ENCODE measurements at places on chromosomes 11 and 22. TPM values are rescaled to one million over a fixed set of nuclear protein-coding genes. Genes with fewer than 3 reads are reported as not detected.

DNA sequence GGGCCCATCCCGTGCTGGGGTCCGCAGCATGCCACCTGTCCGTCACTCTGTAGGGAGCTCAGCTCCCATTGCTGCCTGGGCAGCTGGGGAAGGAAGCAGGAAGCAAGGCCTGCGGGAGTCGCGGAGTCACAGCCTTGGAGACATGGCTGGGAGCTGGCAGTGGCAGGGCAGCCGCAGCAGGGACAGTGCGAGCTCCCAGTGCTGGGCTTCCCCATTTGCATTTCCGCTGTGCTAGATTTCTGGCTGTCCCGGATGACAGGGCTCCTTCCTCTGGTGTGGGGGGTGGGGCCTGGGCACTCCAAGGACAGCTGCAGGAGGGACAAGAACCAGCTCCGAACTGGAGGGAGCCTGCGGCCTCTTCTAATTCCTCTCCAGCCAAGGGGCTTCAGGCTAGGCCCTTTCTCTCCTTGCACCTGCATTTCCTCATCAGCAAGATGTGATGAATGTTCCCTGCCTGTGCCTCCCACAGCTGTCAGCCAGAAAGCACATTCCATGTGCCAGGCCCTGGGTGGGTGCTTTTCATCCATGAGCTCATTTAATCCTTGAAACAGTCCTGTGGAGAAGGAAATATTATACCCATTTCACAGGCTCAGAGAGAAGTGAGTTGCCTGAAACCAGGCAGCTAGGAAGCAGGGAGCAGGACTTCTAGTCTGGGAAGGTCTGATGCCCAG is 48.0 kb downstream of the MYO7A start:
- H3K4me1 ChIP-seq = no peaks in the 10 kb centered on the region
- no peak overlapping the region for H3K4me3 ChIP-seq
- no peak for DNase-seq
- H3K36me3 ChIP-seq = no peaks in the 10 kb centered on the region
- H3K27ac ChIP-seq = no peak overlapping the region
- H3K27me3 ChIP-seq = no peaks in the 10 kb centered on the region

DNA sequence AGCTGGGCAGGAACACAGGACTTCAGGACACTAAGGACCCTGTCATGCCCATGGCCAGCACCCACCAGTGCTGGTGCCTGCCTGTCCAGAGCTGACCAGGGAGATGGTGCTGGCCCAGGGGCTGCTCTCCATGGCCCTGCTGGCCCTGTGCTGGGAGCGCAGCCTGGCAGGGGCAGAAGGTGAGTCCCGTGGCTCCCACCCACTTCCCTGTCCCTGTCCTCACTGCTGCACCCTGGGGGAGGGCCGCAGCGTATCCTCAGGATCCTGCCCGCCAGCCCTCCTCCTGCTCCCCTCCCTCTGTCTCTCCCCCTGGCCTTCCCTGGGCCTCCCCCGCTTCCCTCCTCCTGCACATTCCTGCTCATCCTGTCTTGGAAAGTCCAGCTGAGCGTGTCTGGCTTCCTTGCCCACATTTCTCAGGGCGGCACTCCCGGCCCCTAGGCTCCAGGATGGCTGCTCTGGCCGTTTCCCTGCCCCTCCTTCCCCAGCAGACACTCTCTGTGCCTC is 8.7 kb downstream of the CSF2RB start:
- H3K4me3 ChIP-seq = no peak overlapping the region
- no peaks in the 10 kb centered on the region for H3K4me1 ChIP-seq
- peaks cover 21% of the 10 kb centered on the region for H3K27me3 ChIP-seq
- H3K27ac ChIP-seq = no peak overlapping the region
- DNase-seq = no peak
- no peaks in the 10 kb centered on the region for H3K36me3 ChIP-seq

DNA sequence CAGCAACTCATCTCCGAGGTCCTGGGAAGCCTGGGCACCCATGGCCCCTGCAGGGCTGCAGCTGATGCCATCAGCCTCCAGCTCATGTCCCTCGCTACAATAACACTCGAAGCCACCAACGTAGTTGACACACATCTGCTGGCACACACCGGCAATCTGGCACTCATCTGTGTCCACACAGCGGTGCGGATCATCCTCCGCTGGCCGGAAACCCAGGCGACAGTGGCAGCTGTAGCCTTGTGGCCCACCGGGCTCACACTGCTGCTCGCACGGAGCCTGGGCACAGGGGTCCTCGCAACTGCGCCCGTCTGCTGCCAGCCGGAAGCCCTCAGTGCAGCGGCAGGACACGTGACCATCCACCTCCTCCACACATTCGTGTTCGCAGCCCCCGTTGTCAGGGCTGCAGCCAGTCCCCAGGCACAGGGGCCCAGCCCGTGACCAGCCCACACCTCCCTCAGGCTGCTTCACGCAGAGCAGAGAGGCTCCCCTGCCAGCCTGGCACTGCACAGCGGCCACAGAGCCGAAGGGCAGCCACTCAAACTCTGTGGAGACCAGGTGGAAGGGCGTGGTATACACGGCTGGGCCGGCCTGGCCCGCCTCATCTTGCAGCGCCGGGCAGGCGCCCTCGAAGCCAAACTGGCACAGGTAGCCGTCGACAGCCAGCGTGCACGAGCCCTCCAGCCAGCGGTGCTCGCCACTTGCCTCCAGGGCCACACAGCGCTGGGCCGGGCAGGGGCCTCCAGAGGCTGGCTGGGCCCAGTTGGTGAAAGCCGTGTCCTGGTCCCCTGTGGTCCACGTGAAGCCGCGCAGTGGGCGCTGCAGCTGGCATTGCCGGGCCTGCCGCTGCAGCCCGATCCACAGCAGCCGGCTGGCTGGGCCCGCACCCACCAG is 678 bp downstream of the CD248 start:
- peaks cover 58% of the 10 kb centered on the region for H3K4me1 ChIP-seq
- H3K27ac ChIP-seq = peak overlapping the region; percentile 72
- no peaks in the 10 kb centered on the region for H3K27me3 ChIP-seq
- peak; percentile 61 for DNase-seq
- H3K36me3 ChIP-seq = peaks cover 4% of the 10 kb centered on the region

- DNase-seq = no peak
- no peaks in the 10 kb centered on the region for H3K4me1 ChIP-seq
- peaks cover 10% of the 10 kb centered on the region for H3K27me3 ChIP-seq
Measured at GRCh38 chr22:42743501-42743991, 22.9 kb upstream of the A4GALT start.

DNA sequence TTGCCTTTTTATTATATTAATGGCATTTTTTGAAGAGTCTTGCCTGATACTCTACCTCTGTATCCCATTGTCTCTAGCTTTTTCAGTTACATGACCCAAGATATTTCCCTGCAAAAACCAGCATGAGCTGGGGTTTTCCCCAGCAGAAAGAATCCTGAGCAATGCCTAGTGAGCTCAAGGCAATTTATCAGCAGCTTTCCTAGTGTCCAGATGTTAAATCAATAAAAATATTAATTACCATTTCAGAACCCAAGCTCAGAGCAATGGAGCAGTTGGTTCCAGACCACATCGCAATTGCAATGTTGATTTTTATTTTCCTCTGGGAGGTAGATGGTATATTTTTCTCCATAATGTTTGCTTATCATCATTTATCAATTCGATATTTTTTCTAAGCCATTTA is 137.2 kb downstream of the RAB38 start:
- no peak for DNase-seq
- H3K36me3 ChIP-seq = no peaks in the 10 kb centered on the region
- H3K4me1 ChIP-seq = no peaks in the 10 kb centered on the region
- H3K4me3 ChIP-seq = no peak overlapping the region
- no peak overlapping the region for H3K27ac ChIP-seq
- H3K27me3 ChIP-seq = peaks cover 11% of the 10 kb centered on the region

DNA sequence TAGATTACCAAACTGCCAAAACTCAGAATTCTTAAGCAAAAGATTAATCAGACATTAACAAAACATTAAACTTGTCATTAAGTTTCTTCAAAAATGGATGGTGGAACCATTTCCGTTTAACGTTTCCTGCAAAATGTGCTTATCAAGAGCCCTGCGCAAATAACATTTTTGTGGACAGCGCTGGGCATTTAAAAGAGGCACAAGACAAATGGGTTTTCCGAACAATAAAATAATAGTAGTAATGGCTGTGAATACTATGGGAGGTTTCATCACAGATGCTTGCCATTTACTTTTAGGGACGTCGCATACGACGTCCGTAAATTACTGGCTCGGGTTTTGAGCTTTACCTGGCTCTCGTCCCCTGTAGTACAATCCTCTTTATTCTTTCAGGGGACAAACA is 1.1 kb downstream of the NPAT start:
- H3K36me3 ChIP-seq = peaks cover 48% of the 10 kb centered on the region
- H3K4me1 ChIP-seq = peaks cover 48% of the 10 kb centered on the region
- H3K4me3 ChIP-seq = no peak overlapping the region
- no peak overlapping the region for H3K27ac ChIP-seq
- no peak for DNase-seq
- H3K27me3 ChIP-seq = no peaks in the 10 kb centered on the region

DNA sequence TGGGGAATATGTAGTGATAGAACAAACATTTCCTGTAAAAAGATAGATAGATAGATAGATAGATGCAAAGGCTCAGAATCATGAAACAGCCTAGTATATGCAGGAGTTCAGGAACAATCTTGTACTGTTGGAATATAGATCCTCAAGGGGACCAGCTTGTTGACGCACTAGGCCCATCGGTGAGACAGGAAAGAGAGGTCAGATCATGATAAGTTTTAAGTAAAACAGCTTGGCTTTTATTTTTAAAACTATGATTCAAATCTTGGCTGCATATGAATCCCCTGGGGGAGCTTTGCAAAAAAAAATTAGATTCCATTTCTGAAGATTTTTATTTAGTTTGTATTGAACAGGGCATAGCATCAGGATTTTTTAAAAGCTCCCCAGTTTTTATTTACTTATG is 185.8 kb downstream of the TRPC6 start:
- DNase-seq = no peak
- H3K27me3 ChIP-seq = no peaks in the 10 kb centered on the region
- H3K4me1 ChIP-seq = no peaks in the 10 kb centered on the region
- H3K27ac ChIP-seq = no peak overlapping the region

DNA sequence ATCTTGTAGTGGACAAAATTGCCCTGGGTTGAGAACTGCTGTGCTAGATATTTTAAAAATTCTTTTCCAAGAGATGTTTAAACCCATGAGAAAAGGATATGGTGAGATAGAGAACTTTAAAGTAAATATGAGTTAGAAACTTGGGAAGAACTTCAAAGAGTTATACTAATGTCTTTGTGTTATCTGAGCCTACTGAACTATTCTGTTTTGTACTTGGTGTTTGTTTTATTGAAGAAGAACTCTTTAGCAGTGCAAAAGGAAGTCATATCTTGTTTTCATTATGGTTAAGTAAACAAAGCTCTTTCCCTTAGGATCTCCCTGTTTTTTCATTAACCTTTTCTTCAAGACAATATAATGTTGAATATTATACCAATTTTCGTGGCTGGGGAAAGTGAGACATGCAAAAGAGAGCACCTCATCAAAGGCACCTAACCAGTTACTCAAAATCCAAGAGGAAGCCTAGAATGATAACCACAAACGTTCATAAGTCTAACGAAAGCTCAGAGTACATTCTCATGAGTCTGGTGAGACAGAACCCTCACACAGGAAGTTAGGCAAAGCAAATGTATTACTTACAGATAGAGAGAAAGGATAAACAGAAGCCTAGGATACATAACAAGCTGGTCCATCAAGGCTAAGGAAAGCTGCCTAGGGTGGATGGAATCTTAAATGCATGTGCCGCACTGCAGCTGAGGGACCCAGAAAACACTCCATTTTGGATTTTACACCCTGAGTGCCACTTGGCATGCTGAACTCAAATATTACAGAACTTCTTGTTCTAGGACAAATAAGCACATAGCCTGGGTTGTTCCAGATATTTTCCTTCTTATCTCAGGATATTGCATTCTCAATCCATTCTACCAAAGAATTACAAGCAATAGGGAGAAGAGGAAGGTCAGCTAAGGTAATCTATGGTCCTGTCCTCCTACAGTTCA is 112.5 kb upstream of the ANO3 start:
- H3K27ac ChIP-seq = no peak overlapping the region
- no peaks in the 10 kb centered on the region for H3K27me3 ChIP-seq
- no peaks in the 10 kb centered on the region for H3K4me1 ChIP-seq
- no peak for DNase-seq

DNA sequence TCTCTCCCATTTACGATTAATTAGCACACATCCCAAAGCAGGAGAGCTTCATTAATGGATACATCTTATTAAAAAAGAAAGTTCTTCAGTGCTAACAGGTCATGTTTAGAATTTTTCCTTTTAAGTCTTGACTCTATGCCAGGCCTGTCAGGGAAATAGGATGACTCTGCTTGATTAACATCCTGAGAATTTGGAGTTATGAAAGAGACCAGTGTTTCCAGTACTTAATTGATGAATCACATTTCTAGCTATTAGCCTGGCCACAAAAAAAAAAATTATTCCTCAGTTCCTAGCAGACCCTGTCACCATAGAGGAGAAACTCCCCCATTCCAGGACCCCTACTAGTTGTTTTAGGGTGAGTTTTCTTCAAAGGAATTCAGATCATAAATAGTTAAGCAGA is 23.6 kb upstream of the ME3 start:
- H3K27me3 ChIP-seq = peaks cover 22% of the 10 kb centered on the region
- H3K27ac ChIP-seq = no peak overlapping the region
- DNase-seq = no peak
- H3K4me3 ChIP-seq = no peak overlapping the region
- no peaks in the 10 kb centered on the region for H3K4me1 ChIP-seq

DNA sequence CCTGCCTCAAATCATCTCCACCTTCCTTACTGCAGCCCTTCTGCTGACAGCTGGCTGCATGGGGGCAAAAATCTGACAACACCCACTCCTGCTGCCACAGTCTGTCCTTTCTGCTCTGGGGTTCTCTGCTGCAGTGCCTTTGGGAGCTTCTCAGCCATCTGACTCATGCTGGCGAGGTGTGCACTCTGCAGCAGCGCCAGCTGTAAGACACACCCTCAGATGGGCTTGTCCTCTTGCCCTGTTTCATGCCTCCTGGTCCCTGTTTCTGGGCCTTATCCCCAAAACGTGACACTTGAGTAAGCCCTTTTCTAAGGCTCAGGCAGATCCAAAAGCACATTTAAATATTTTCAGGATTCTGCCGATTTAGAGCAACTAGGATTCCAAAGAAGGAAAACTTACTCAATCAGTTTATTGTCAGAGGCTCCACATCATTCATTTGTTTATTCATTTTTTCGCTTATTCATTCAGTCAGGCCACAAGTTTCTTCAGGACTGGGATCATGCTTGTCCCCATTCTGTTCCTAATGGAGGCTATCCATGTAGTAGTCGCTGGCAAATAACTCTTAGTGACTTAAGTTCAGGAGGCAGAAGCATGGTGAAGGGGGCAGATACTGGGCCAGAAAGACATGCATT is 60.2 kb downstream of the SMIM38 start:
- H3K4me1 ChIP-seq = peaks cover 15% of the 10 kb centered on the region
- H3K27ac ChIP-seq = no peak overlapping the region
- no peak overlapping the region for H3K4me3 ChIP-seq
- H3K36me3 ChIP-seq = no peaks in the 10 kb centered on the region

DNA sequence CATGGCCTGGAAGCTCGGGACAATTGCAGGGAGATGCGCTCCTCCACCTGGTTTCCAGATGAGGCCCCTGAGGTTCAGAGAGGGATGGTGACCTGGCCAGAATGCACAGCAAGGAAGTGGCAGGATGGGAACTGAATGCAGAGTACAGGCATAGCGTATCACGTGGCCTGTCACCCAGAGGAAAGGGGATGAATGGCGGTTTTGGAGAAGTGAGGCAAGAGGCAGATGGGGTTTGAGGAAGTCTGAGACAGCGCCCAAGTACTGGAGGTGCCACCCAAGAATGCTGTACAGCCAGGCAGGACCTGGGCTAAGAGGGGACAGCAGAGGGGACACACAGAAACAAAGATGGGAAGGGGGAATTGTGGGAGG is 4.9 kb downstream of the RAB3IL1 start:
- peaks cover 35% of the 10 kb centered on the region for H3K27me3 ChIP-seq
- DNase-seq = no peak
- no peak overlapping the region for H3K4me3 ChIP-seq
- H3K27ac ChIP-seq = no peak overlapping the region

Gene HIC2
- 5.4 TPM for total RNA-seq

Gene MAML2
- total RNA-seq = 14.1 TPM

Gene KLHL35
- total RNA-seq = 0.21 TPM

Gene CCDC117
- total RNA-seq = 29.2 TPM

Gene SSH3
- 4.7 TPM for total RNA-seq
